ENCODE measurements at places on chromosomes 7 and 10.

DNA sequence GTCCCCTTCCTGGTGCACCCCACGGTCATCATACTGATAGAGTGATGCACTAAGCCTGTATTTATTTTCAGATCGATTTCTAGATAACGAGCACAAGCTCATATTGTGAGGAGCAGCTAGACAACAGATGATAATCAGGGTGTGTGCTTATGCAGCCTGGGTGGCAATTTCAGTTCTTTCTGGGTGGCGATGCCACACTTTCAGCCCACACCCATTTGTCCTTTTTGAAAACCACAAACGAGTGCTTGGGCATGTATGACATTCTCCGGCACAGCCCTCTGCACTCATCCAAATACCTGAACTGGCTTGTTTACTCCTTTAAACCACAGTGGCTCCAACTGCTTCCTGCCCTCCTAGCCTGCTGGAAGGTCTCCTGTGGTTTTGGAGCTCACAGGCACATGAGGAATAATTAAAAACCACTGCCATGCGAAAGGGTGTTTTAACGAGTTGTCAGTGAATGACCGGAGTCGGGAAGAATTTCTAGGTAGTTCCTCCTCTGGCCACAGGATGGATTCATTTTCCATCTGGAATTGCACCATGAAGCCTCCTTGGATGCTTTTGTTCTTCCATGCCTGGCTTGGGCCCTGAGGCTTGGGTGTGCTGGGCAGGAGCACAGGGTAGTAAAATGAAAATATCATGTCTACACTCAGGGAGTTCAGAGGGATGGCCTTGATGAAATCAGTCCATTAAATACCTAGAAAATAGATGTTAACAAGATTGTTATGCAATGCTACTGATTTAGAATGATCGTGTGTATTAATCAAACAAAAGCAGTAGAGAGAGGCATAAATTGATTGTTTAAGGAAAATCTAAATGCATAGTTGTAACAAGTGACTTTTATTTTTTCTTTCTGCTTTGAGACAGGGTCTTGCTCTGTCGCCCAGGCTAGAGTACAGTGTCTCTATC is 52.4 kb upstream of the ITGB1 start:
- DNase-seq: no peak

DNA sequence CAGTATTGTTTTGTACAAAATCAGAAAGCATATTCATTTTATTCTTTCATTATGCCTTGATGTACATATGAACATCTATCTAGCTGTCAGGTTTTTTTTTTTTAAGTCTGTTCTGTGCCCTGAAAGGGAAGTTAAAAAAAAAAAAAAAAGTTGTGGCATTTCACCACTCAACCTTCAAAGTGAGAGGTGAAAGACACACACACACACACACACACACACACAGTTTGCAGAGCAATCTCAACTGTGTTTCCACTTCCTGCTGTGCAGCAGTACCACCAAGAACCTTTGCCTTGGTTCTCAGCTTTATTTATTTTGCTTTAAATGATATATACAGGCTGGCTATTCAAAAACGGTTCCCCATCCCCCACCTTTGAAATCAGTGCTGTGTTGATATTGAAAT is 955.6 kb downstream of the GATA3 start:
- no peak for DNase-seq

GRCh38 chr7:121244120-121244870 is 84.5 kb upstream of the WNT16 start:
- DNase-seq: peak; percentile 57

- DNase-seq: no peak
These were observed 28.7 kb downstream of the VTI1A start for GRCh38 chr10:112475575-112476218.

DNA sequence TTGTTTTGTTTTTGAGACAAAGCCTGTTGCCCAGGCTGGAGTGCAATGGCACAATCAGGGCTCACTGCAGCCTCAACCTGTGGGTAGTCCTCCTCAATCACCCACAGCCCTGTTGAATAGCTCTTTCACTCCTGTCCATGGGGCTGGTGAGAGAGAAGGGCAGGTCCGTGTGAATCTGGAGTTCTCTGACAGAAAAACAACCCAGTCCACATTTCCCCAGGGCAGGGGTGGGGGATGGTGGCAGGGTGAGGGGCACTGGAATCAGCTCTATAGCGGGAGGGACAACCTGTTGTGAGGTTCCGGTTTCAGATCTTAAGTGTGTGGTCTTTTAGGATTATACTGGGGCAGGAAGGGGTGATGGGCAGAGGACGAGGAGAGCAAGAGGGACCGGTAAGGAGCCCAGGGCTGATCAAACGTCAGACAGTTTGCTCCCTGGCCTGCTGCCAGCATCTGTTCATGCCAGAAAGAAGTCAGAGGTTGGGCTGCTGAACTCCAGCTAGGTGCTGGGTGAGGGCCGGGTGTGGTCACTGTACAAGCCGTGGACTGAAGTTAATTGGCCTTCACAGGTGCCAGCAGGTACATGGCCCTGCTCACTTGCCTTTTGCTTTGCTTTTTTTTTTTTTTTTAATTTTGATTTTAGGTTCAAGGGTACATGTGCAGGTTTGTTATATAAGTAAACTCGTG is 33.2 kb upstream of the MKRN1 start:
- DNase-seq: peak; percentile 80

DNA sequence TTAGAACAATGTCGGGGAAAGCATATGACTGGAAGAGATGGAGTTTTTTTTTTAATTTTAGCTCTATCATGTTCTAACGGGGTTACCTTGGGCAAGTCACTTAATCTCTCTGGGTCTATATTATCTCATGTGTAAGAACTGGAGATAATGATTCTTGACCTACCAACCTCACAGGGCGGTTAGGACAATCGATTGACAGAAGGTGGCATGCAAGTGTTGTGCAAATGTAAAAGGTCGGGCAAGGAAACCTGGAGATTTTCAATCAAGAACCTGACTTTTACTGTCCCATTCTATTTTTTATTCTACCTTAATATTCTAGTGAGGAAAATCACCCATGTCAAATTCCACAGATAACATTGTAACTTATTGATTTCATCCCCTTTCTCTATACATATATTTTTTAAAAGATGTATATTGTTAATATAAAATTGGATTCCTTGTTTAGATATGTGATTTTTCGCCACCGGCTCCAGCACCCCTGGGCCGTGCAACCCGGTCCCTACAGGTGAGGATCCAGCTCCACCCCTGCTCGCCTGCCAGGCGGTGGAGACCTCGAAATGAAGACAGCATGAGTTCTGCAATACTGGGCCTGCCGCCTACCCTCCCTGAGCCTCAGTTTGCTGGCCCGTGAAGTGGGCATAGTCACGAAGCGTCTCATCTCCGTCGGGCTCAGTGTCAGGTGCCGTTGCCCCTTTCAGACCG is 497.6 kb upstream of the PHF14 start:
- no peak for DNase-seq

DNA sequence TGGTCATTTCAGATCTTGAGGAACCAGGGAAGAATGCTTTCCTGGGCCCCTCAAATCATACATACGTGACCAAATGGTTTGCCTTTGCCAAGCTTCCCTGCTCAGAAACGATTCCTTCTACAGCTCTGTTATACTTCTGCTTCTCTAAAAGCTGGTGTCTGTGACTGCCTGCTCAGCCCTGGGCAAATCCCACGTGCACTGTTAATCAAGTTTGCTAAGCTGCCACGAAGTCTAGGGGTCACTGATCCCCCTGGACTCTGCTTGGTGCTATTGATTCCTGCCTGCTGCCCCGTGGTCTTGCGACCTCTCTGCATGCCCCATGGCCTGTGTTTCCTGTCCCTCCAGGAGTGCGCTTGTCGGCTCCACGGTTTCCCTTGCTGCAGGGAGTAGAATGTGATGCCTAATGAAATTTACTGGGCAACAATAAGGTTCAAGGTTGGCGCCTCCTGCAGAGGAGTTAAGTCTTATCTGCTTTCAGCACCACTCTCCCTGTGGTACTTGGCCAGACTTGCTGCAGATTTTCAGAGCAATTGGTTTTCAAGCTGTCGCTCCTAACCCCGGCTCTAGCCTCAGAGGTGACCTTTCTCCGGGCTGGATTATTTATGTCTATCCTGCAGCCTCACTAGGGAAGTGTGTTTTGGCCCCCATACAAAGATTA is 201.6 kb upstream of the FZD8 start:
- no peak for DNase-seq

GRCh38 chr7:75623390-75624133 is 115.2 kb downstream of the HIP1 start:
- DNase-seq: no peak

DNA sequence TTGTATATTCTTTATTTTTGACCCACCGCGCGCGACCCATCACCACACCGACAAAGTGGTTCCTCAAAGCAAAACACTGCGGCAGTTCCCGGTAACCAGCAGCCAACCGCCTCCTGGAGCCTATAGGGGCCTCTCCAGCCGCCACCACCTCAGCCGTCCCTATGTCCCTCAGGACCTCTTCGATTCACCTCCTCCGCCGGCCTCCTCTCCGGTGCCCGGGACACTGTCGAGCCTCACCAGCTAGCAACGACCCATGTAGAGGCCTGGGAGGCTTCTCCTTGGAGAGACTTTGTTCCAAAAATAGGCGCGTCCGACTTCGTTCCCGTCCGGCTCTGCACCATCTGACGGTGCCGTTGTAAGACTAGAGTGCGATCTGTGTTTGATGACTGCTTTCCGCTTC is 158.8 kb downstream of the HGF start:
- peak; percentile 6 for DNase-seq

- DNase-seq: peak; percentile 72
These were observed 435 bp upstream of the PWWP2B start for GRCh38 chr10:132396494-132397035.

- DNase-seq: no peak
These were observed 13.5 kb downstream of the MGAM start for GRCh38 chr7:142009187-142009586.

GRCh38 chr10:47207281-47207615 is 92.7 kb upstream of the GDF10 start:
- DNase-seq: no peak

All from pancreas (tissue), 10 donors.